ENCODE measurements at places on chromosomes 4 and X. TPM values are rescaled to one million over a fixed set of nuclear protein-coding genes. Genes with fewer than 3 reads are reported as not detected.

DNA sequence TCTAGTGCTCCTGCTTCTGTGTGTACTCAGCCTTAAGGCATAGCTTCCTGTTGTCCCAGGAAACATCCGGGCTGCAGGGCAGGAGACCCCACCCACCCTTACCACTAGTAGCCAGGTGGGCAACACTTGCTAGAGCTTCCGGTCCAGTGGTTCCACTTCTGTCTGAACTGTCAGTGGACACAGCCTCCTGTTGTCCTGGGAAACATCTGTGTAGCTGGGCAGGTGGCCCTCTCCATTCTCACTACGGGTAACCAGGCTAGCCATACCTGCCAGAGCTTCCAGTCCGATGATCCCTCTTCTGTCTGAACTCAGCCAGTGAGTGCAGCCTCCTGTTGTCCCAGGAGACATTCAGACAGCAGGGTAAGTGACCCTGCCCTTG, 372.2 kb downstream of the INPP4B start:
- DNase-seq = peak; percentile 5

DNA sequence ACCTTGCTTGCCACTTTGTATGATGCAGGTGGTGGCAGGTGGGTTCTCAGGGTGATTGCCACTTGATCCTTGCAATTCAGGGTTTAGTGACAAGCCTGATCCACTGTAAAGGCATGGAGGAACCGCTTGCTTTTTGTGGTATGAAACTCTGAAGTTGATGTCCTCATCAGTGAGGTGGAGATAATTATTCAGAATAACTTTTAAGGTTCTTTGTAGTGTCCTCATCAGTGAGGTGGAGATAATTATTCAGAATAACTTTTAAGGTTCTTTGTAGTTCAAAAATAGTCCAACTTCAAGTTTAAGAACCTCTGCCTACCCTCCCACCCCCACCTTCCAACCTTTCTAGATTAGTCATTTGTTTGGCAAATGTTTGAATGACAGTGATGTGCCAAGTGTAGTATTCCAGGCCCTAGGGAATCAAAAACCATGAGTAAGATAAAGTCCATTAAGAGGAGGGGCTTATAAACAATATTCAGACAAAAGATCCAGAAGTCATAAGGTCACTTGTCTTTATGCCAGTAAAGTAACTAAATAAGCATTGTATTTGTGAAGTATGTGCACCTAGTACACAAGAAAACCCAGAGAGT, 51.2 kb downstream of the DCUN1D4 start:
- no peak for DNase-seq

DNA sequence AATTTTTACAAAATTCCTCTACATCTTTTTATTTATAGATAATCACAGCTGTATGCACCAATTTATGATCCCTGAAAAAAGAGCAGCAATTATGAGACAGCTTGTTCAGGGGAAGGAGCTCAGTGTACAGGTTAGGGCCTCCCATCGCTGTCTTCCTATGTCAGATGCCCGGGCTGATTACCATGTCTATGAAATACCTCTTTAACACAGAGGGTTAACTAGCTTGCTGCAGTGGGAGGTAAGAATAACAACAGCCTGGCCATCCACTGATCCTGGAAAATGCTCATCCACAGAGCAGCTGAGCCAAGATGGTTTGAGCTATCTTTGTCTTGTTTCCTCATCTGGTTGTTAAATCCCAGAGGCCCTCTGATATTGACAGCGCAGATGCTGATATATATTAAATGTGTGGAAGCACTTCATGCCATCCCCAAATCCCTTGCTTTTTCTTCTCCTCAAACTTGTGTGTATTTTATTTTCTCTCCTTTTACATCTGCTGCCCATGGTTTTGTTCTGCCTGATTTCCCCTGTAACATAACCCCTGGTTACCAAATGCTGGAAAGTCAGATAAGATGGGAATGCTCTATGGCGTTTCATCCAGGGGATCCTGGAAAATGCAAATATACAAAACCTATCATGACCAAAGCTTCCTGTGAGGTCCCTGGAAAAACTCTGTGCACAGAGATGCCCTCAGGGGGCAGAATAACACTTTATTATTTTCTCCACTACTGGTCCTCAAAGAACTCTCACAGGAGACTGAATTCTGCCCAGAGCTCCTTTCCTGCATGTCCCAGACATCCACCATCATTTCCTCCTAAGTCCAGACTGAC, 85.8 kb upstream of the PUDP start:
- DNase-seq = no peak

GRCh38 chrX:45485719-45486118, 285.0 kb upstream of the DIPK2B start:
- DNase-seq = no peak

- DNase-seq = no peak
Measured at GRCh38 chr4:42341518-42342026, 55.7 kb upstream of the SHISA3 start.

- no peak for DNase-seq
Measured at GRCh38 chr4:1927675-1928074, 56.5 kb downstream of the NSD2 start.

DNA sequence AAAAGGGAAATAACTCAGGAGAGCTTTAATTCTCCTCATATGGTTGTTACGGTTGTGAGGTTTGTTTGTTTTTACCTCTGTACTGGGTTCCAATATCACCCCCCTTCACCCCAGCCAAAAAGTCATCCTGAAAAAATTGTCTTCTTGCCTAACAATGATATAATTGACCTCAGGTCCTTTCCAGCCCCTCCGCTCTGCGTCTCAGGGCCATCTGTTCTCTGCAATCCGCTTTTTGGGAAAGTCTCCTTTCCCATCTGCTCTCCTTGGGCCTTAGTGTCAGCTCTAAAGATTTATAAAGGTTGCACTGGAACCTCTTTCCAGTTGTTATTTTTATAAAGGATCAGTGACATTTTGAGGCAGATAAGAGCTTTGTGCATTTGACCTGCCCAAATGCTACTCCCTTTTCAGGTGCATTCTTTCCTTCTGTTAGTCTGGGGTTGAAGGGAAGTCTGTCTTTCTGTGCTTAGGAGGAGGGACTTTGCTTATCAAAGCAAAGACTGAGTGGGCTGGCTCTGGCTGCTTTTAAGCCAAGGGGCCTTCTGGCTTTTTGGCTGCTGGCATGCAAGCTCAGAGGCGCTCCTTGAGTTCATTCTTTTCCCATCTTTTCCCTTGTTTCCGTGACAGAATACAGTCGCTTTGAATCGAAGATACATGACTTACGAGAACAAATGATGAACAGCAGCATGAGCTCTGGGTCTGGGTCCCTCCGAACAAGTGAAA, 34.1 kb downstream of the DLG3 start:
- DNase-seq = no peak

SCML1 gene
- not detected for total RNA-seq

CTAG1A gene
- total RNA-seq = not detected

GAGE12H gene
- not detected for total RNA-seq

HMX1 gene
- not detected for total RNA-seq

XK gene
- 0.89 TPM for total RNA-seq

GLOD5 gene
- total RNA-seq = not detected

Measured in OCI-LY7 (cell line).